ENCODE measurements at places on chromosomes 11 and 22. TPM values are rescaled to one million over a fixed set of nuclear protein-coding genes. Genes with fewer than 3 reads are reported as not detected.

GRCh38 chr11:110897035-110897434, 184.8 kb upstream of the ARHGAP20 start:
- H3K36me3 ChIP-seq, result no peaks in the 10 kb centered on the region
- no peak for DNase-seq
- H3K4me1 ChIP-seq, result no peaks in the 10 kb centered on the region
- H3K4me3 ChIP-seq, result no peak overlapping the region

GRCh38 chr11:92477686-92478085, 253.1 kb downstream of the FAT3 start:
- no peak overlapping the region for H3K27ac ChIP-seq
- DNase-seq, result no peak
- no peaks in the 10 kb centered on the region for H3K27me3 ChIP-seq
- H3K4me3 ChIP-seq, result no peak overlapping the region

GRCh38 chr22:49210606-49211005, 617.1 kb downstream of the BRD1 start:
- DNase-seq, result no peak
- H3K4me1 ChIP-seq, result no peaks in the 10 kb centered on the region
- no peaks in the 10 kb centered on the region for H3K36me3 ChIP-seq
- no peak overlapping the region for H3K4me3 ChIP-seq
- H3K27ac ChIP-seq, result no peak overlapping the region

DNA sequence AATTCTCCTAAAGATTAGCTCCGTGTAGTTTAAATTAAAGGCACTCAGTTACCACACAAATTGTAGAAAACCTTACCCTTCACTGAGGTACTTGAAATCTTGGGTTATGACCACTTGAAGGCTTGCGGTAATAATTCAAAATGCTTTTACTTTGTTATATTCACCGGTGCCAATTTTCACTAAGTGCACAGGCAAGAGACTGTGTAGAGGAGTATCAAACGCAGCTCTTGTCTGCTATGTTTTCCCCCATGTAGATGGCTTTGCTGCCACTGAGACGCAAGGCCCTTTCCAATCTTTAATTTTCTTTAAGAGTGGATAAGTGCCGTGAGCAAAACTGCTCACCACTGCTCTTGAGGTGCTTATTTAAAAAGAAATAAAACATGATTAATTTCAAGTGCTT, 155.8 kb downstream of the CADM1 start:
- H3K4me1 ChIP-seq, result no peaks in the 10 kb centered on the region
- no peak overlapping the region for H3K4me3 ChIP-seq
- no peaks in the 10 kb centered on the region for H3K36me3 ChIP-seq

- no peaks in the 10 kb centered on the region for H3K4me1 ChIP-seq
- H3K36me3 ChIP-seq, result no peaks in the 10 kb centered on the region
- no peaks in the 10 kb centered on the region for H3K27me3 ChIP-seq
- no peak for DNase-seq
These were observed 212.4 kb upstream of the SESN3 start for GRCh38 chr11:95443386-95443785.

- H3K36me3 ChIP-seq, result peaks cover 31% of the 10 kb centered on the region
- no peak for DNase-seq
These were observed 10.4 kb upstream of the AGBL2 start for GRCh38 chr11:47725442-47726117.

Gene PYGM
- 15.2 TPM for polyA plus RNA-seq

Gene SULT4A1
- 11.8 TPM for polyA plus RNA-seq

Gene SEC14L6
- 1.9 TPM for polyA plus RNA-seq
